ENCODE measurements at places on chromosomes 4 and X. TPM values are rescaled to one million over a fixed set of nuclear protein-coding genes. Genes with fewer than 3 reads are reported as not detected.

Gene FREM3
- not detected for total RNA-seq

Gene KIT
- 0.50 TPM for total RNA-seq

Gene XAGE3
- not detected for total RNA-seq

Gene UGT8
- total RNA-seq: not detected

Gene SCRG1
- 0.17 TPM for total RNA-seq
